H9 (cell line): ENCODE measurements at places on chromosomes 1 and 21. TPM values are rescaled to one million over a fixed set of nuclear protein-coding genes. Genes with fewer than 3 reads are reported as not detected.

GRCh38 chr1:180365039-180365438, 135.0 kb downstream of the LHX4 start:
- DNase-seq, result no peak

DNA sequence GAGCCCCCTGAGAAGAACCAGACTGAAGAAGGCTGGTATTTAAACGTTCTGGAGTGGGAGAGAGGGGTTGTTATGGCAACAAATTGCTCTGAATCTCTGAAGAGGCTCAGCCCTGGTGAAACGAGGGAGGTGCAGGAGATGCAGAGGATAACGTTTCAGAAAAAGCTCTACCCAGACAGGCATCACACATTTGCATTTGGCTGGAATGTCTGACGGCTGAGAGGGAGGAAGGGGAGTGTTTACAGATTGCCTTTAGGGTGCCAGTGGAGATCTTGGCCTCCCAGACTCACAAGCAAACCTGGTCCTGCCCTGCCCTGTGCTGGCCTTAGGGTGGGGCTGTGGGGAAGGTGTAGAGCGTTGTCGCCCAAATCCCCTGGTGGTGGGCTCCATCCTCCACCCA, 169.0 kb upstream of the AJAP1 start:
- DNase-seq, result peak; percentile 42

DNA sequence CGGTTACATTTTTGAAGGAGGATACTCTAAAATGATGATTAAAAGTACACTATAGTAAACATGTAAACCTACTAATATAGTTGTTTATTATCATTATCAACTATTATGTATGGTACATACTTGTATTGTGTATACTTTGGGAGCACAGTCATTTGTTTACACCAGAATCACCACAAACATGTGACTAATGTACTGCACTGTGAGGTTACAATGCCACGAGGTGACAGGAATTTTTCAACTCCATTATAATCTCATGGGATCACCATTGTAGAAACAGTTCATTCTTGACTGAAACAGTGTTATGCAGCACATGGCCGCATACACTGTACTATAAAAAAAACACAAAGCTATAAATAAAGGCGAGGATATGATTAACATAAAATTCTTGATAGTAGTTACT, 44.3 kb downstream of the GPATCH2 start:
- DNase-seq, result no peak

- DNase-seq, result no peak
Observed at GRCh38 chr1:161196521-161197451, 2.1 kb downstream of the ADAMTS4 start.

GRCh38 chr1:233629305-233629935, 15.5 kb downstream of the KCNK1 start:
- no peak for DNase-seq

DNA sequence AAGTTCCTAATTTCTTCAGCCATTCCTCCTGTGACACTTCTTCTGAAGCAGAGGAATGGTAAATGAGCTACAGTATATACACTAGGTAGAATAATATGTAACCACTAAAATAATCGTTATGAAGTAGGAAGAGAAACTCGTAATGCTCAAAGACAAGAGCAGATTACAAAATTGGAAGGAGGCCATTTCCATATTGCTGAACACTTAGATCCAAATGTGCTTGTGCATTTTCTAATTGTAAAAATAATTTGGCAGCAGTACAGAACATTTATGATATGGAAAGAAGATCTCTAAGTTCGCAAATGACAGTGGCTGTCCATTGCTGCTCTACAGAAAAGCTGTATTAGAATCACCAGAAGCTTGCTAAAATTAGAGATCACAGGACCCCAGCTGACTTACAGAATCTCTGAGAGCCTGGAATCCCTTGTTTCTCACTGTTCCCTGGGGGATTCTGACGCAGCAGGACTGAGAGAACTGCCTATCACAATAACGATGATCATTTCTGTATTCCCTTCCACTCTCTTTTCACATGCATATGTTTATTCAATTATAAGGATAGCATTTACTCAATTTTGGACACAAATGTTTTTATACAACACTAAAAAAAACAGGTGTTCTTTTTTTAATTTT, 242.1 kb downstream of the OMA1 start:
- no peak for DNase-seq

DNA sequence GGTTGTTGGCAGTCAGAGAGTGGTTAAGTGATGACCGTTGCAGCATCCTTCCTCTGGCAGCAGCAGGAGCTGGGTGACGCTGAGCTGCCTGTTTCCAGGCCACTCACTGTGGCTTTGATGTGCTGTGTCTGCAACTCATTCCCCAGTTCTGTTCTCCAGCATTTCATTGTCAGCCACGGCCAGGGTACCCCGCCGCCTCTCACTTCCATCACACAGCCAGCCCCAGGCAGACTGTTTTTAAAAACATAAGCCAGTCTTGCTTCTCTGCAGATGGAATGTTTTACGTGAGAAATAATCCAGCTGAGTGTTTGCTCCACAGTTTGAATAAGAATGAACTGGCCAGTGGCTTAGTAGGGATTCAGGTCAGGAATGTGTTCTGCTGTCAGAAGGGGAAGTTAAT, 21.5 kb upstream of the ST6GALNAC3 start:
- DNase-seq, result peak; percentile 62

DNA sequence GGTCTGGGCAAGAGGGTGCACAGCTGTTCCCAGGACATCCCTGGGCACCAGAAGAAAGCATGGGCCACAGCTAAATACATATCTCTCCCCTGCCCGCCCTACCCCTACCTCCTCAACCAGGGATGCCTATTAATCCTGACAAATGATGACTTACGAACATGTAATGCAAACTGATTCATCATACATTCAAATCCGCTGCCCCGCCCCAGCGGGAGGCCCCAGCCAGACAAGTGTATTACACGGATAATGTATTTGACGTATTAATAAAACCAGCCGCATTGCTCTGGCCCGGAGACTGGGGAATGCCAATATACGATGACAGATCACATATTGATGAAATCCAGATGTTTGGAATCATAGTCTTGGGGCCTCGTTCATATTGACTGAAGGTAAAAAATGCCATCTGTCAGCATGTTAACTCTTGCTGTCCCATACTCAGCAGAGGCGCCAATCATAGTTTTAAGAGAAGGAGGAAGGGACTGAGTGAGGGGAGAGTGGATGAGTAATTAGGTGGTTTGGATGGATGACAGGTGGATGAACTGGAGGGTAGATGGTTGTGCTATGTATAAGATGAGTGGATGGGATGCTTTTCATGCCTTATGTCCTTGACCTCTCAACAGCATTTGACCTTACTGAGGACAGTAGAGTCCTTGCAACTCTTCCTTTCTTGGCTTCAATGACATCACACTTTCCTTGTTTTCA, 68.2 kb downstream of the TMEM53 start:
- no peak for DNase-seq

- DNase-seq, result no peak
Observed at GRCh38 chr1:22869325-22869724, 103.3 kb downstream of the LACTBL1 start.

GRCh38 chr1:39620659-39621165, 18.7 kb downstream of the HEYL start:
- DNase-seq, result no peak

- DNase-seq, result peak; percentile 30
Observed at GRCh38 chr21:42461881-42462877, 33.8 kb downstream of the RSPH1 start.

- DNase-seq, result no peak
Observed at GRCh38 chr1:200355801-200356200, 54.0 kb downstream of the ZNF281 start.

- DNase-seq, result no peak
Observed at GRCh38 chr21:31964692-31965091, 91.9 kb downstream of the HUNK start.

GRCh38 chr21:20258542-20258941, 739.7 kb upstream of the NCAM2 start:
- no peak for DNase-seq

- no peak for DNase-seq
Observed at GRCh38 chr1:26081267-26082019, 14.0 kb upstream of the TRIM63 start.

DNA sequence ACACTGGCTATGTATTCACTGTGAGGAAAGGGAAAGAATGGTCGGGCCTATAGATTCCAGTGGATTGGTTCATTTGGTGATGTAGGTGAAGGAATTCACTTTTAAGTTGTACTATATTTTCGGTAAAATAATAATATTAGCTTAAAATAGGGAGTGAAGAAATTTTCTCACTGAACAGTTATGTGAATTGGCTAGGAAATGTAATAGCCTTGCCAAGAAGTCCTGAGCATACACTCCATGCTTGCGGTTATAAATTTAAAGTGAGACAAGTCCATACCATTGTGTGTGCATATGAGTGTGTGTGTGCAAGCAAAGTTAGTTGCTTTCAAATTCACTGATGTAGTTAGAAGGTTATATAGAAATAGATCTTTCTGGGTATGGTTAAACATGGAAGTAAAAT, 1651.0 kb downstream of the NCAM2 start:
- no peak for DNase-seq

DNA sequence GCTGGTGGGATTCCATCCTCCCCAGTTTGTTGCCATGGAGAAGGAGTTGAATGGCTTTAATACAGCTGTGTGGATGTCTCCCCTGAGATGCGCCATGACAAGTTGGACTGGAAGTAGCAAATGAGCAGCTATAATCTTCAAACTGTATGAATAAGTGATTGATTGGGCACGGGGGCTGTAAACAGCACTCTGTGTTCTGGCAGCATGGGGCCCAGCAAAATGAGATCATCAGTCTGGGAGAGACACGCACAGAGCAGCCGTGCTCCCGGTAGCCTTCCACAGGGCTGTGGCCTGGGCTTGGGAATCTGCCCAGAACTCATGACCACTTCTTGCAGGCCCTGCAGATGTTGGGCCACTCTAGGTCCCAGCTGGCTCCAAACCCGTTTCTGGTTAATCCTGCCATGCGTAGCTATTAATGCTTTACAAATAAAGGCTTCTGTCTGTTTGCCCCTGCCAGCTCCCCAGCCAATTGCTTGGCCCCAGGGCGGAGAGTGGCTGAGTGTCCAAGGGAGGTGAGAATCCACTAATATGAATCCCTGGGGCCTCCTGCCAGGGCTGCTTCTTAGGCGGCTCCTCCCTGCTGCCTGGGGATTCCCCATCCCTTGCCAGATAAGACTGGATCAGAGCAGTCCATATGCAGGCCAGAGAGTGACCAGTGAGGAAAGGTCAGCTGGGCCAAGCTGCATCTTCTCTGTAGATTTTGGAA, 642.9 kb downstream of the AJAP1 start:
- DNase-seq, result no peak

- DNase-seq, result no peak
Observed at GRCh38 chr1:231990388-231990787, 363.8 kb downstream of the DISC1 start.

GRCh38 chr1:185566995-185567394, 167.2 kb upstream of the HMCN1 start:
- no peak for DNase-seq

DNA sequence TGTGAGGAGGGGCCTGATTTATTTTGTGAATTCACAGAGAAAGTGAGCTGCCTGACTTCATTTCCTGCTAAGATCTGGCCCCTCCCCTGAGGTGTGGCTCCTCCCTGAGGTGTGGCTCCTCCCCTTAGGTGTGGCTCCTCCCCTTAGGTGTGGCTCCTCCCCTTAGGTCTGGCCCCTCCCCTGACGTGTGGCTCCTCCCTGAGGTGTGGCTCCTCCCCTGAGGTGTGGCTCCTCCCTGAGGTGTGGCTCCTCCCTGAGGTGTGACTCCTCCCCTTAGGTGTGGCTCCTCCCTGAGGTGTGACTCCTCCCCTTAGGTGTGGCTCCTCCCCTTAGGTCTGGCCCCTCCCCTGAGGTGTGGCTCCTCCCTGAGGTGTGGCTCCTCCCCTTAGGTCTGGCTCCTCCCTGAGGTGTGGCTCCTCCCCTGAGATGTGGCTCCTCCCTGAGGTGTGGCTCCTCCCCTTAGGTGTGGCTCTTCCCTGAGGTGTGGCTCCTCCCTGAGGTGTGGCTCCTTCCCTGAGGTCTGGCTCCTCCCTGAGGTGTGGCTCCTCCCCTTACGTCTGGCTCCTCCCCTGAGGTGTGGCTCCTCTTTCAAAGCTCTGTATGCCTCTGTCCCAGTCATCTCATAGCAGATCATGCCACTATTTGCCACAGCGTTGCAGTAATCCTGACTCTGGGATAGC, 26.9 kb upstream of the LRRC3 start:
- DNase-seq, result peak; percentile 88

DNA sequence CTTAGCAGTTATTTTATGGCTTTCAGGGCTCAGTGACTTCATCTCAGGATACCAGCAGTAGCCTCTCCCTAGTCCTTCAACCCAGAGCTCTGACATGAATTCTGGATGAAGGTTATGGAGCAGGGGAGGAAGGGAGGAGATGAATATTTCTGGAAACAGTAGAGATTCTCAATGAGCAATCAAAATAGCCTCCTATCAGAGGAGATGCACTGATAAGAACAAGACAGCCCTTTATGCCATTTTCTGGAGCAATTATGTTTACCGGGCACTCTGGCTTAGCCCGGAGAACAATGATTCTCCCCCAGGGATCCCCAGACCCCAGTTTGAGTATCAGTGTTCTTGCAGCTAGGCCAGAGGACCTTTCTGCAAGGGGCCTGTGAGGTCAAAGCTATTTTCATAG, 37.9 kb upstream of the EDARADD start:
- no peak for DNase-seq

GRCh38 chr1:234841710-234842231, 231.8 kb upstream of the IRF2BP2 start:
- DNase-seq, result no peak

GRCh38 chr1:1627261-1627828, 4.6 kb upstream of the MMP23B start:
- DNase-seq, result peak; percentile 30

DNA sequence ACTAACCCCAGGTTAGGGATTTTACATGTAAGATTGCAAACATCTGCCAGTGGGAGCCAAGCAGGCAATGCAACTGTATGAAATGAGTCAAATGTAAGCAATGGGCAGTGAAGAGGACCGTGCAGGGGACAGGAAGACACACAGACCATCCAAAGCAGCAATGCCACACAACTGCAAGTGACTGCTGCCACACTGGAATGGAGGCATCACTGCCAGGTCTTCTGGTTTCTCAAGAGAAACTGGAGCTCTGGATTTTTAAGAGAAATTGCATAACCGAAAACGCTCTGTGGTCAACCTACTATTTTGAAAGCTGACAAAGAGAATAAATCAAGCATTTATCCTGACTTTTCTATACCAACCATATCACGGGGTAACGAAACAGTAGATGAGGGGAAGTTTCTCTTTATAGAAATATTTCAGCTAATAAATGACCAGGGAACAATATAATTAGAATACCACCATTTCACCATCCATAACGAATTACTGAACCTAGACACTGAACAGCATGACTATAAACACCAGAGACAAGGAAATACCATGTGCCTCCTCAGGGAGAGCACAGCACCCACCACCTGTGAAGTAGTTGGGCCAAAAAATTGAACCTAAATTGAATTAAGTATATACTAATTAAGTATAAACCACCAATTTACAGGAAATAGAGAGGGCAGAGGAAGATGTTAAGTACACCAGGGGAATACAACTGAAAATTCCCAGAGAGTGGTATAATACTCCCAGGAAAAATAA, 4.4 kb downstream of the AK2 start:
- no peak for DNase-seq

LMOD1 gene
- 0.31 and 0.44 TPM in 2 replicates for total RNA-seq

F11R gene
- 159 and 174 TPM in 2 replicates for total RNA-seq

TSTD1 gene
- 73.7 and 77.0 TPM in 2 replicates for total RNA-seq

LIX1L gene
- 5.9 TPM in 2 replicates for total RNA-seq

ATG4C gene
- 13.1 and 14.8 TPM in 2 replicates for total RNA-seq

LCE2B gene
- not detected in 2 replicates for total RNA-seq

RAD54L gene
- 43.4 and 46.8 TPM in 2 replicates for total RNA-seq

FOXD2 gene
- 0.07 TPM in 1 of 2 replicates, not detected in the other for total RNA-seq

GSTM1 gene
- 19.5 and 20.7 TPM in 2 replicates for total RNA-seq

CD1E gene
- not detected in 2 replicates for total RNA-seq
